ENCODE measurements at places on chromosomes 2 and 18.

DNA sequence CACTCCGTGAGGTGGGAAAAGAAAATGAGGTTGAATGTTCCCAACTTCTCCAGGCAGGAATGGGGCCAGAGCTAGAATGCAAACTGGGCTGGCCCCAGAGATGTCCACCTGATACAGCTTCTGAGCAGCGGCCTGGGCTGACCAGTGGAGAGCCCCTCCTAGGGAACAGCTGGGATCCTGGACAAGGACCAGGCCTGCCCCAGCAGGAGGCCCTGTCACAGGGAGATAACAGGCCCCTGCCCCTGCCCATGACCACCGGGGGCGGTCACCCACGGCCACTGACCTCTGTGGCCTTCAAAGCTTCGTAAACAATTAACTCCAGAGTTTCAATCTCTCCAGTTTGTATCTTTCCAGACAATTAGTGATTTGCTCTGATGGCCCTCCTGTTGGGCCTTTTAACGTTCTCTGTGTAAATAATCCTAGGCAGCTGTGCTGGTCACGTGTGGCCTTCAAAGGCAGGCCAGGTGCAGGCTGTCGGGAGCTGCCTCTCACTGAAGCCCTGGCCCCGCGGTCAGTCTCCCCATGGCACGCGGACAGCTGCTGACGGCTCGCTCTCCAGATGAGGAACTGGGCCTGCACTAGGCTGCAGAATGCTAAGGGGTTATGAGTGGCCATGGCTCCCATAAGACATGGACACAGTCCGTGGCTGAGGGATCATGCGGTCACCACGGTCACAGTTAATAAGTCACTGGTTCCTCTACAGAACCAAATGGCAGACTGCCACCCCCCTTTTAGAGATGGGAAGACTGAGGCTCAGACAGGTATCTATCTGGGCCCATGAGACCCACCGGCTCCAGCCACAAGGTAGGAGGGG, 9.2 kb downstream of the HS6ST1 start:
- H3K36me3 ChIP-seq, result no peaks in the 10 kb centered on the region
- H3K4me3 ChIP-seq, result no peak overlapping the region
- H3K4me1 ChIP-seq, result peaks cover 47% of the 10 kb centered on the region
- peak; percentile 95 for DNase-seq
- no peaks in the 10 kb centered on the region for H3K27me3 ChIP-seq

GRCh38 chr18:57438743-57439608, 3.8 kb downstream of the ONECUT2 start:
- no peak overlapping the region for H3K27ac ChIP-seq
- H3K36me3 ChIP-seq, result no peaks in the 10 kb centered on the region
- no peak for DNase-seq
- H3K4me1 ChIP-seq, result no peaks in the 10 kb centered on the region
- H3K27me3 ChIP-seq, result no peaks in the 10 kb centered on the region

DNA sequence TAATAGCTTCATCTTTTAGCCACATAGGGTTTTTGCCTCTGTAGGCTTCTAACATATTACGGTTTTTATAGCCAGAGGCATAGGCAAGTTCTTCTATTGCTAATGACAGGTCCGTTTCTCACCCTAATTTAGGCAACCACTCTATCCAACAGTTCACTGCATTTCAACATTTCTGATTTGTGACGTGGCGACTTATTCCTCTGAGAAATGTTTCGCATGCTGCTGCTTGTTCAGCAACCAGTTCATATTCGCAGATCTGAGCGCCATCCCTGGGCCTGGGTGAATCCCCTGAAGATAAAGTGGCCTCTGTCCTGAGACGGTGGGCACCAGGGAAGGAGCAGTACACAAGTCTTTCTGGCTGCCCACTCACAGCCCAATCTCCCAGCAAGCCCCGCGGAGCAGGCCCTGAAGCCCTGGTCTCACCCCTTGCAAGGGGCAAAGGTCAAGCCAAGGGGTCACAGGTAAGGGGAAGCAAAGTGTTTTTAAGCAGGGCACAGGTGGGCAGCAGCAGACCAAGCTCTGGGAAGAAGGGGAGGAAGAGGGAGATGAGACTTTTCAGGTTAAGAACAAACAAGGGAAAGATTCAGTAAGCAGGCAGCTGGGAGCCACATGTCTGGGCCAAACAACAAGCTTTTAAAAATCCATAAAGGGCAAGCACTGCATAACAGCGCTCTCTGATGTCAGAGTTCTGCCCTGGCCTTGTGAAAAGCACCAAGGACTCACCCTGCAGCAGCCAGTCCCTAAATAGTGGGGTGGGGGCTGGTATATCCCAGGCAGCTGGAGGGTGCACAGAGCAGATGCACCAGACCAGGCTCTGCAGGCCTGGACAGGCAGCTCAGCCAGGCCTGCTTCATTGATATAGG, 10.8 kb upstream of the COX7A2L start:
- H3K27me3 ChIP-seq, result no peaks in the 10 kb centered on the region
- H3K4me1 ChIP-seq, result no peaks in the 10 kb centered on the region
- H3K36me3 ChIP-seq, result no peaks in the 10 kb centered on the region
- no peak overlapping the region for H3K27ac ChIP-seq
- H3K4me3 ChIP-seq, result no peak overlapping the region

GRCh38 chr2:36352701-36353100, 2.9 kb upstream of the CRIM1 start:
- H3K27ac ChIP-seq, result no peak overlapping the region
- no peaks in the 10 kb centered on the region for H3K27me3 ChIP-seq
- no peaks in the 10 kb centered on the region for H3K4me1 ChIP-seq
- no peaks in the 10 kb centered on the region for H3K36me3 ChIP-seq
- no peak overlapping the region for H3K4me3 ChIP-seq

- DNase-seq, result no peak
- H3K27me3 ChIP-seq, result peaks cover 6% of the 10 kb centered on the region
- no peak overlapping the region for H3K4me3 ChIP-seq
- H3K27ac ChIP-seq, result no peak overlapping the region
Observed at GRCh38 chr2:65175894-65176530, 46.1 kb upstream of the RAB1A start.

DNA sequence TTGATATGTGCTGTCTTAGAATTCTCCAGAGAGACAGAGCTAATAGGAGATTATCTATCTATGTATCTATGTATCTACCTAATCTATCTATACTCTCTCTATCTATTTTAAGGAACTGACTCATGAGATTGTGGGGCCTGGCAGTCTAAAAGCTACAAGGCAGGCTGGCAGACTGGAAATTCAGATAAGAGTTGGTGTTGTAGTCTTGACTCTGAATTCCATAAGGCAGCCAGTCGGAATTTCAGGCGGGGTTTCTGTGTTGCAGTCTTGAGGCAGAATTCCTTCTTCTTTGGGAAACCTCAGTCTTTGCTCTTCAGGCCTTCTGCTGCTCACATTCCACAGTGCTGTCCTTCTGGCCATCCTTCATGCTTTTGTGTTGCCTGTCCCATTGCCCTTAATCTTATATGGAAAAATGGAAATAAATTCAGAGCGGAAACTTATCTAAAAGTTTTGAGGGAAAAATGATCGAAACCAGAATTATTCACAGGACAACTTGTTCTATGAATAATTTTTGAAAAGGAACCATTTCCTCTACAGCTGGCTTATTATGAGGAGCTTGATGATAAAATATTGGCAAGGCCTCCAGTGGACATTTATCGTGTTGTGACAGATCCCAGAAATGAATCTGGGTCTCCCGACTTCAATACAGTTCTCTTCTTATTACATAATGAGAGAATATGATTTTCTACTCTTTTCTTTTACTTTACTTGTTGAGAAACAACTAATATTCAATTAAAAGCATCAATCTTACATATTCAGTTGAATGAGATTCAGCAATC, 10.8 kb downstream of the IL1RL1 start:
- no peaks in the 10 kb centered on the region for H3K36me3 ChIP-seq
- no peaks in the 10 kb centered on the region for H3K27me3 ChIP-seq
- no peak overlapping the region for H3K27ac ChIP-seq
- H3K4me1 ChIP-seq, result no peaks in the 10 kb centered on the region
- no peak for DNase-seq

DNA sequence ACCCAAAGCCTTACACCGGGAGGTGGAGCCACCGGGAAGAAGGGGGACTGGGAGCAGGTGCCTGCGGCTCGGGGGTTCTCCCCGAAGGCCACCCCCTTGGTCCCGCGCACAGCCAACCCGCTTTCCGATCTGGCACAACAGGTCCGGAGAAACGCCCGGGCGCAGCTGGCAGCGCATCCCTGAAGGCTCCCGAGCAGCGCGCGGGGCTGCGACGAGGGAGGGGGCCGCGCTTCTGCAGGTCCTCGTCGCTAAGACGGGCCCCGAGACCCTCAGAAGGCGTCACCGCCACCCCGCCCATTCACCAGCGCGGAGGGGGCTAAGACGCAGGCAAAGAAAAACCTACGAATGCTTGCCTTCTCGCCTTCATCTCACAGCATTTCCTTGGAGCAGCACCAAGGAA, 1.8 kb downstream of the CBLN2 start:
- no peaks in the 10 kb centered on the region for H3K27me3 ChIP-seq
- DNase-seq, result no peak
- H3K4me3 ChIP-seq, result no peak overlapping the region
- H3K36me3 ChIP-seq, result no peaks in the 10 kb centered on the region
- no peak overlapping the region for H3K27ac ChIP-seq

DNA sequence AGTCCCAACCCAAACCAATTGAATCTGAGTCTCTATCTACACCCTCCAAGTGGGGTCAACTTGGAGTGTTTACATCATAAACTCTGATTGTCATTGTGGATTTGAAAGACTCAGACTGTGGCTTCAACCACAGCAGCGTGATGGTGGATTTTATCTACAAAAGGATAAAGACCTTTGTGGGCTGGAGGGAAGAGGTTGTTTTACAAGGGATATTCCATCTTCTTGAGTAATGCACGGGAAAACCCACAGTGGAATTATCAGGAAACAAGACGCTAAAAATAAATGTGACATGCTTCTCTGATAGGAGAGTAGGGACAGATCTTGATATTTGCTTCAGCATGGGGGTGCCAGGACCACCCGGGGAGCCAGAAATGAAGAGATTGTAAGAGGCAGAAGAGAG, 93.5 kb downstream of the LPIN1 start:
- no peaks in the 10 kb centered on the region for H3K27me3 ChIP-seq
- H3K36me3 ChIP-seq, result no peaks in the 10 kb centered on the region
- no peak overlapping the region for H3K4me3 ChIP-seq
- no peak overlapping the region for H3K27ac ChIP-seq
- no peaks in the 10 kb centered on the region for H3K4me1 ChIP-seq
- DNase-seq, result no peak
